Glutamatergic neuron (in vitro differentiated cells): ENCODE measurements at places on chromosomes 7 and 10.

DNA sequence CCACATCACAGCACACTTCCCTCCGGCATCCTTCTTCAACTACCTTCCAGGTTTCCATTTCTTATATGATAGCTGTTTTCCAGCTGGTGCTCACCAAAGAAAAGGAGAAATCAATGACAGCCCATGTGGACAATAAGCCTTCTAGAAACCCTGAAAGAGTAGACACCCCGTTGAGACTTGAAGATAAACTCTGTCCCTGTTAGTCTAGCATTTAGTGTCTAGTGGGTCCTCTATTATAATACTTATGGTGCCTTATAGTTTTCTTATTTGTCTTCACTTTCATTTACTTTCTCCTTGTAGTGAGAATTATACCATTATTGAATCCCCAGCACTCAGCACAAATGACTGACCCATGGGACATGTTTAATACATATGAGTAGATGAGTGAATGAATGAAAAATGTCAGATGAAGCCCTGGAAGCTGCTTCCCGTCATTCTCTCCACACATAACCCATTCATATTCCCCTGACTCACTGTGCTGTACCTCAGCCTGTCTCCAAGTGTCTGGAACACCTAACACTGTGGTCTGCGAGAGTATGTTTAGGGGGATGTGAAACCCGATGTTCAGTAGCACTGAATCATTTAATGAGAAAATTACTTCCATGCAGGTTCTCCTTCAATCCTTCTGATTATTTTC is 377.6 kb downstream of the GPR158 start:
- no peak for DNase-seq
- H3K4me1 ChIP-seq: no peaks in the 10 kb centered on the region
- no peaks in the 10 kb centered on the region for H3K36me3 ChIP-seq
- no peak overlapping the region for H3K27ac ChIP-seq

GRCh38 chr10:104446151-104446550 is 92.5 kb downstream of the CFAP58 start:
- peaks cover 7% of the 10 kb centered on the region for H3K4me1 ChIP-seq
- H3K4me3 ChIP-seq: no peak overlapping the region
- no peak for DNase-seq
- H3K27me3 ChIP-seq: no peaks in the 10 kb centered on the region
- no peaks in the 10 kb centered on the region for H3K36me3 ChIP-seq
- no peak overlapping the region for H3K27ac ChIP-seq

DNA sequence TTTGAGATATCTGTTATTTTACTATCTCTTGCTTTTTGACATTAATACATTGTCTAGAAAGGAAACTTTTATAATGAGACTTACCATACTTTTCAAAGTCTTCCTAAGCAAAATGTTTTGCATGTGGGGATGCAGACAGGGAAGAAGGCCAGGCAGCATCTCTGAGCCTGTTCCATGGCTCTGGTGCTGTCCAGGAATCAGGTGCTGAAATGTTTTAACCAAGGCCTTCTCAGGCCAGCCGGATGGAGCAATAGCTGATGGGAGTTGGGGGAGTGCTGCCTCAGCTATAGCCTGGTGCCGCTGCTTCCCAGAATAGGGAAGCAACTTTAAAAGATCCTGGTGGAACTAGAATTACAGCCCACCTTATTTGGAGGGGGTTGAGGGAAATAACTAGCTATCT is 38.5 kb downstream of the CRTAC1 start:
- no peak overlapping the region for H3K27ac ChIP-seq
- no peak for DNase-seq
- H3K36me3 ChIP-seq: no peaks in the 10 kb centered on the region
- H3K4me1 ChIP-seq: no peaks in the 10 kb centered on the region
- peaks cover 2% of the 10 kb centered on the region for H3K27me3 ChIP-seq

GRCh38 chr10:102642736-102643335 is 1.4 kb upstream of the TRIM8 start:
- peak overlapping the region; percentile 96 for H3K27ac ChIP-seq
- peaks cover 30% of the 10 kb centered on the region for H3K27me3 ChIP-seq
- peak overlapping the region; percentile 93 for H3K4me3 ChIP-seq
- no peaks in the 10 kb centered on the region for H3K36me3 ChIP-seq
- H3K4me1 ChIP-seq: peaks cover 12% of the 10 kb centered on the region

- no peak overlapping the region for H3K27ac ChIP-seq
- H3K36me3 ChIP-seq: peaks cover 11% of the 10 kb centered on the region
- peaks cover 9% of the 10 kb centered on the region for H3K27me3 ChIP-seq
- no peak overlapping the region for H3K4me3 ChIP-seq
- H3K4me1 ChIP-seq: no peaks in the 10 kb centered on the region
Observed at GRCh38 chr7:158125091-158125490, 462.5 kb downstream of the PTPRN2 start.

DNA sequence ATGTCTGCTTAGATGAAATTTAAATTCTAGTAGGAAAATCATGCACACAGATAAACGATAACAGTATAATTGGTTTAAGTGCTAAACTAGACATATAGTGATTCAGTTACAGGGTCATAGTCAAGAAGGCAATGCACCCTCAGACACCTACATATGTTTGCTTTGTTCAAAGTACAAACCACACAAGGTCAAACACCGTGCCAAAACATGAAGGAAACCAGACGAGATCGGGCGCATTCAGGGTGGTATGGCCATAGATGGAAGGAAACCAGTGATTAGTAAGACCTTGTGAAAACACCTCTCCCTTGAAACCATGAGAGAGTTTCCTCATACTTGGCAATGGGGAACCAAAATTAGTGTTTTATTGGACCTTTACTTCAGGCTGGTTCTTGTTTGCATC is 906.9 kb downstream of the PCDH15 start:
- no peaks in the 10 kb centered on the region for H3K27me3 ChIP-seq
- no peaks in the 10 kb centered on the region for H3K4me1 ChIP-seq
- no peak for DNase-seq

- H3K27ac ChIP-seq: no peak overlapping the region
- no peaks in the 10 kb centered on the region for H3K27me3 ChIP-seq
- no peak overlapping the region for H3K4me3 ChIP-seq
Observed at GRCh38 chr7:104795616-104796398, 218.2 kb upstream of the KMT2E start.

DNA sequence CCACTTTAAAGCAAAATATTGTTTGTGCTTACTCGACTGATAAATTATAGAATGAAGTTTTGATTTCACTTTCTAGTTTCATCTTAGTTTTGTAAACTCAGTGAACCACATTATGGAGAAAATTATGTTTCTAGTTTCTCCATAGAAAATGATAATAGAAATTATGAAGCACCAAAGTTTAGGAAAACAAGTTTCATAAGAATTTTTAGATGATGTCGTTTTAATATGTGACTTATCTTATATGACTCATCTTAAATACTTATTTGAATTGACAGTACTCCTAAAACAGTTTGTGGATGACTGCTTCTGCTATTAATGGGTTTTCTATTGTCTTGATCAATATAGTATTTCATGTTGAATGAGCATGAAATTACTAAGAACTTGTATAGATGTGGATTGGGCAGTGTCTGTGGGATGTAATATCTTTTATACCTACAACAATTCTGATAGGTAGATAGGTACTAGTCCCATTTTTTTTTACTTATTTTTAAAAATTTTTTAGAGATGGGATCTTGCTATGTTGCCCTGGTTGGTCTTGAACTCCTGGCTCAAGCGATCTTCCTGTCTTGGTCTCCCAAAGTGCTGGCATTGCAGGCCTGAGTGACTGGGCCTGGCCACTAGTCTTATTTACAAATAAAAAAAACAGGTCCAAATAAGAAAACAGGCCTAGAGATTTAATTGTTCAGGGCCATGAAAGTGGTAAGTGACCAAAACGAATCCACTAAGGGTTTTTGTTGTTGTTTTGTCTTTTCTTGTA is 3.7 kb downstream of the HBP1 start:
- no peak for DNase-seq
- peaks cover 12% of the 10 kb centered on the region for H3K27me3 ChIP-seq
- no peak overlapping the region for H3K4me3 ChIP-seq
- no peaks in the 10 kb centered on the region for H3K36me3 ChIP-seq
- H3K4me1 ChIP-seq: peaks cover 6% of the 10 kb centered on the region

GRCh38 chr7:131610007-131610406 is 53.6 kb upstream of the PODXL start:
- H3K4me3 ChIP-seq: no peak overlapping the region
- H3K36me3 ChIP-seq: peaks cover 4% of the 10 kb centered on the region
- no peak overlapping the region for H3K27ac ChIP-seq
- DNase-seq: no peak
- peaks cover 7% of the 10 kb centered on the region for H3K4me1 ChIP-seq

DNA sequence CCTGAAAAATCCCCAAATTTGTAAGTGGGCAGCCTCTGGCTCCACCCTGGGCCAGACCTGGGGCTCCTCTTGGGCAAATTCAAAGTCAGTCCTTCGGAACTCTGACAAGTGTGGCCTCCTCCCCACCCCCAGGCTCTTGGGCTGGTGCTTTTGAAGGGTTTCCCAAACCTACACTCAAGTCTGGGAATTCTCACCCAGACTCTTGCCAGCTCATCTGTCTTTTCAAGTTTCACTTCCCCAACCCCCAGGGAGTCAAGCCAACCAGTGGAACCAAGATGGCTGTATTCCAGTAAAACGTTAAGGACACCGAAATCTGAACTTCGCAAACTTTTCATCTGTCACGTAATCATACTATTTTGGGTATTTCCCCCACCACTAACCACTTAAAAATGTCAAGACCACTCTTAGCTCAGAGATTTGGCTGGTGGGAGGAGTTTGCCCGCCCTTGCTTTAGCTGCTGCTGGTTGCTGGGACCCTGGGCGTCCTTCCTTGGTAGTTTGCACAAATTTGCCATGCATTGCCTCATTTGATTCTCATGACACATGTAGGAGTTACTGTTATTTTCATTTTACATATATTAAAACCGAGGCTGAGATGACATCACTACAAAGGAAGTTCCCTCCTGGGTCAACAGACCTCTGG is 1.7 kb upstream of the MYO1G start:
- H3K36me3 ChIP-seq: no peaks in the 10 kb centered on the region
- no peak overlapping the region for H3K4me3 ChIP-seq
- H3K27me3 ChIP-seq: peaks cover 3% of the 10 kb centered on the region
- DNase-seq: no peak

- H3K4me1 ChIP-seq: peaks cover 25% of the 10 kb centered on the region
- H3K4me3 ChIP-seq: peak within 1 kb of the TSS; percentile 84
- DNase-seq: peak; percentile 93
- H3K36me3 ChIP-seq: no peaks in the 10 kb centered on the region
Observed at GRCh38 chr7:76201732-76202665, at the start of gene SRRM3. Gene SRRM3, plus strand, starts transcription at chr7:76201896. Its CDS starts 33,171 bp downstream, at chr7:76235067.

- H3K27ac ChIP-seq: no peak overlapping the region
- H3K4me1 ChIP-seq: peaks cover 11% of the 10 kb centered on the region
- H3K36me3 ChIP-seq: no peaks in the 10 kb centered on the region
- H3K27me3 ChIP-seq: no peaks in the 10 kb centered on the region
Observed at GRCh38 chr10:86644152-86644793, 10.1 kb upstream of the OPN4 start.

DNA sequence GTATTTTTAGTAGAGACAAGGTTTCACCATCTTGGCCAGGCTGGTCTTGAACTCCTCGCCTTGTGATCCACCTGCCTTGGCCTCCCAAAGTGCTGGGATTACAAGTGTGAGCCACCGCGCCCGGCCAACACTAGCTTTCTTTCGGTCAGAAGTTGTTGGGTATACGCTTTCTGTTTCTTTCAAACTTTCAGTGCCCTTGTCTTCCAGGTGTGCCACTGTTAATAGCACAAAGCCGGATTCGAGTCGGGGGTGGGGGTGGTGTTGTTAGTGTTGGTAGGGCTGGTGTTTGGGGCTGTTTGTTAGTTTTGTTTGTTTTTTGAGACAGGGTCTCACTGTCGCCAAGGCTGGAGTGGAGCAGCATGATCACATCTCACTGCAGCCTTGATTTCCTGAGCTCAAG is 33.8 kb upstream of the NANOS1 start:
- DNase-seq: no peak
- peaks cover 3% of the 10 kb centered on the region for H3K27me3 ChIP-seq
- no peaks in the 10 kb centered on the region for H3K36me3 ChIP-seq
- no peaks in the 10 kb centered on the region for H3K4me1 ChIP-seq
- H3K4me3 ChIP-seq: no peak overlapping the region

DNA sequence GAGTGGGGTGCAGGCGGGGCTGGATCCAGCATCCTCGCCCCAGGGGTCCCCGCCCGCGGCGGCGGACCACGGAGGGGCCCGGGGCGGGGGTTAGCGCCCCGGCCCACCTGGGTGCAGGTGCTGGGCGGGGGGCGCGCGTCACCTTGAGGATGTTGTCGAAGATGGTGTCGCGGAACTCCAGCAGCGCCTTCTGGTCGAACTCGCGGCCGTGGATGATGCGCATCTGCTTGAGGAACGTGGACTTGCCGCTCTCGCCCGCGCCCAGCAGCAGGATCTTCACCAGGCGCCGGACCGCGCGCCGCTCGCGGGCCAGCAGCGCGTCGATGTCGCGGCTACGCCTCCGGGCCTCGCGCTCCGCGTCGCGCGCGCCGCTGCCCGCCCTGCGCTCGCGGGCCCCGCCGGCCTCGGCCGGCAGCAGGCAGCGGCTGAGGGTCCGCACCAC is 376 bp downstream of the GNA12 start:
- H3K27me3 ChIP-seq: peaks cover 7% of the 10 kb centered on the region

DNA sequence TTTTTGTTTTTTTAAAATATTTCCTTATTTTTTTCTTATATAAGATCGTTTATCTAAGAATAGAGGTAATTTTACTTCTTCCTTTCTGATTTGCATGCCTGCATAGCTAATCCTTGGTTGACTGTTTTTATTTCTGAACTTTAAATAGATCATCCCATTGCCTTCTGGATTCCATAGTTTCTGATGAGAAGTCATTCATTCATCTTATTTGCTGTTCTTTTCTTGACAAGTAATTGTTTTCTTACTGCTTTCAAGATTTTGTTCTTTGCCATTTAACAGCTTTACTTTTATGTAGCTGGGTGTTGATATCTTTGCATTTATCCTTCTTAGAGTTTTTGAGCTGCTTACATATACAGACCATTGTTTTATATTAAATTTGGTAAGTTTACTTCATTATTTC is 437.9 kb downstream of the SDK1 start:
- H3K27me3 ChIP-seq: peaks cover 4% of the 10 kb centered on the region
- peaks cover 5% of the 10 kb centered on the region for H3K4me1 ChIP-seq
- no peak overlapping the region for H3K27ac ChIP-seq
- no peak overlapping the region for H3K4me3 ChIP-seq
- no peak for DNase-seq

DNA sequence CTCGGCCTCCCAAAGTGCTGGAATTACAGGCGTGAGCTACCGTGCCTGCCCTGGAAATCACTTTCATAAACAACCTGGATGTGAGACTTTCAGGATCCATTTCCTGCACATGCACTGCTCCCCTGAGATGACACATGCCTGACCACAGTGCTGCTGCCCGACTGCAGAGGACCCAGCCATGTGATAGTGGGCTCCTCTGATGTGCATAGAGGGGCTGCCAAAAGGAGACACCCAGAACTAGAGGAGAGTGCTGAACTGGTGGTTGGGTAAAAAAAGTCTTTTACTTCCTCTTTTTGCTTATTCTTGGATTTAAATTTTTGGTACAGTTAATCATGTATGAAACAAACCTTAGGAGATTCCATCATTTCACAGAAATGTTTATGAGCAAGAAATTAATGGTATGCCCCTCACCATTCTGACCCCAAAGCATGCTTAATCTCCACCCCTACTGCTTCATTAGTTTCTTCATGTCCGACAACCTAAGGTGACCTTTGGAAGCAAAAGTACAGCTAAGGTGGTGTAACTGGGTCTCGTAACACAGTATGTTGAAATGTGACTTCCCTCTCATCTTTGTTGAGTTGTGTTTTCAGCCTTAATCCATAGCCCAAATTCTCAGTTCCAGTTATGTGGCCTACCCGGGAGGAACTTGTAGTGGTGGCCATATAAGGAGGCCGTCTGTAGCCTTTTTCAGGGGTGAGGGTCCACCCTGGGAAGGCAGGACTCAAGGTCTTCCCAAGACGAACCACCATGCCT is 111.1 kb downstream of the RNF216 start:
- DNase-seq: no peak
- H3K27me3 ChIP-seq: peaks cover 4% of the 10 kb centered on the region
- no peaks in the 10 kb centered on the region for H3K36me3 ChIP-seq
- peaks cover 18% of the 10 kb centered on the region for H3K4me1 ChIP-seq
